ENCODE measurements at places on chromosomes 5 and 9.
A peak's percentile ranks its signal among the peaks of the same experiment; 100 is the strongest.

GRCh38 chr9:90559075-90560073 lies 83.2 kb downstream of the DIRAS2 start:
- no peak for DNase-seq

DNA sequence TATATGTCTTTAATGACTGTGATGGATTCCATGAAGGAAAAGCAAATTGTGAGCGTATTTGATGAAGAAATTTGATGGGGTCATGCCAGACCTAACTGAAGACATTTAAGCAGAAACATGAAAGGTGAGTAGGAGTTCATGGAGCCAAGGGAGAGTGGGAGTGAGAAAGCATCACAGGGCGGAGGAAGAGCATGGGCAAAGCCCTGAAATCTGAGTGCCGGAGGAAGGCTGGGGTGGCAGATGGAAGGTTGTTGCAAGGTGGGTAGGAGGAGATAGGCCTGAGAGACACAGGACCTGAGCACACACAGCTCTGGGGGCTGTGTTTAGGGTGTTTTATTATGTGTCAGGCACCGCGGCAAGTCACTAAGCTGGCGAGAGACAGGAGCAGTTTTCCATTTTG lies 100.3 kb upstream of the SPOCK1 start:
- DNase-seq: no peak

GRCh38 chr5:133610489-133611356 lies 1.6 kb downstream of the FSTL4 start:
- peak; percentile 28 for DNase-seq

DNA sequence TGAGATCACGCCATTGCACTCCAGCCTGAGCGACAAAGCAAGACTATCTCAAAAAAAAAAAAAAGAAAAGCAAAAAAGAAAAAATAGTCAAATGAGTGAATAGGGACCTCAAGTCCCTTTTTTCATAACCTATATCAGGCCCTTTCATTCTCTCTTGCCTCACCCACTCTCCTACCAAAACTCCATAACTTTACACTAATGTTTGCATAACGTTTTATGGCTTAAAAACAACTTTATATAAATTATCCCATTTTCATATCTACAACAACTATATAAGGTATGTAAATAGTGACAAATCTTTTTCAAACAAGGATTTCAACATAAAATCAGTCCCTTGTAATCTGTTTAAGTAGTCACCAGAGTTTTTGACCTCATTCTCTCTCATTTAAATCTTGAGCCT lies 56.9 kb upstream of the PIP5K1B start:
- DNase-seq: no peak

GRCh38 chr9:133702798-133703590 lies 35.2 kb downstream of the SARDH start:
- DNase-seq: no peak

GRCh38 chr5:147465747-147466146 lies 44.1 kb downstream of the DPYSL3 start:
- no peak for DNase-seq

- no peak for DNase-seq
These were observed 849 bp downstream of the RORB start for GRCh38 chr9:74497748-74498620.

DNA sequence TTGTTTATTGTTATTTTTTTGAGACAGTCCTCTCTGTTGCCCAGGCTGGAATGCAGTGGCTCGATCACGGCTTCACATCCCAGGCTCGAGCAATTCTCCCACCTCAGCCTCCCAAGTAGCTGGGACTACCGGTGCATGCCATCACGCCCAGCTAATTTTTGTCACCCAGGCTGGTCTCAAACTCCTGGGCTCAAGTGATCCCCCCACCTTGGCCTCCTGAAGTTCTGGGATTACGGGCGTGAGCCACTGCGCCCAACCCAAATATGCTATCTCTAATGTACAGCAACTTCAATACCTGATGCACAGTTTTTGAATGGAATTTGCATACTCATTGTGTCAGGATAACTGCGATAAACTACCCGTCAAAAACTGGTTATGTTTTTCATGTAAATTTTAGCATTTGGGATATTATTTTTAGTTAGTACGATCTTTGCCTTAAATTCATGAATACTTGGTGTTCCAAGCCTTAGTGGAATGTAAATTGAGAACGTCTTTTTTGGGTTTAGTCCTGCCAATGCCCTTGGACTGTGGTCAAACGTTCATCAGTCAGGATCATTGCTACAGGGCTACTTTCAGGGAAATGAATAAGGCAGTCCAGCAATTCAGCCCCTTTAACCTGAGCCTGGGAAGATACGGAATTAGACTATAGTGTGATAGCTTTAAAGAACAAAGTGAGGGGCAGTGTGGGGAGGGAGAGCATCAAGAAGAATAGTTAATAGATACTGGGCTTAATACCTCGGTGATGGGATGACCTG lies 4.4 kb downstream of the UGCG start:
- no peak for DNase-seq

GRCh38 chr9:90684736-90685135 lies 42.1 kb upstream of the DIRAS2 start:
- DNase-seq: no peak

DNA sequence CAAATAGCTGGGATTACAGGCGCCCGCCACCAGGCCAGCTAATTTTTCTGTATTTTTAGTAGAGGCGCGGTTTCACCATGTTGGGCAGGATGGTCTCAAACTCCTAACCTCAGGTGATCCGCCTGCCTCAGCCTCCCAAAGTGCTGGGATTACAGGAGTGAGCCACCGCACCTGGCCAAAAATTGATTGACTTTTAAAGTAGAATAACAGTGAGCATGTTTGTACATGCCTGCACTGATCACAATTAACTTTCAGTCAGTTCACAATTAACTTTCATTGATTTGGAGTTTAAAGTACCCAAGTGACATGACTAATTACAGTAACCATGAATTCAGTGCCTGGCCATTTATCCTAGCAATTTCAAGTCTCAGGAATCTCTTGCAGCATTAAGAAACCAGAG lies 61.3 kb downstream of the ANKH start:
- DNase-seq: no peak

GRCh38 chr9:112487799-112488340 lies 1.2 kb downstream of the KIAA1958 start:
- DNase-seq: no peak

- no peak for DNase-seq
These were observed 56.1 kb downstream of the ITGA2 start for GRCh38 chr5:53045263-53045662.

DNA sequence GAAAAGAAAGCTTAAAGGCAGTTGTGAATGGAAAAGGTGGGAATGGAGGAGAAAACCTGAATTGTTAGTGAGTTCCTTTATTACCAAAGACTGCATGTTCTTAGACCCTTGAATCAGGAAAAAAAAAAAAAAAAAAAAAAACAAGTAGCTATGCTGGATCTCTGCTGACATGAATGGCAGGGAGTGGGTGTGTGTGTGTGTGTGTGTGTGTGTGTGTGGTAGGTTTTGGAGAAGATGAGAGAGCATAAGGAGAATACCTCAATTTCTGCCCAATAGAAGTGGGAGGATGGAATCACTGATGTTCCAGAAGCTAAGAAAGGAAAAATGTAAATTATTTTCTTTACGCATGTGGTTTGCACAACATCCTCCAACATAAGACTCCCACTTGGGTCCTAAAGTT lies 25.5 kb upstream of the NR4A3 start:
- DNase-seq: no peak

DNA sequence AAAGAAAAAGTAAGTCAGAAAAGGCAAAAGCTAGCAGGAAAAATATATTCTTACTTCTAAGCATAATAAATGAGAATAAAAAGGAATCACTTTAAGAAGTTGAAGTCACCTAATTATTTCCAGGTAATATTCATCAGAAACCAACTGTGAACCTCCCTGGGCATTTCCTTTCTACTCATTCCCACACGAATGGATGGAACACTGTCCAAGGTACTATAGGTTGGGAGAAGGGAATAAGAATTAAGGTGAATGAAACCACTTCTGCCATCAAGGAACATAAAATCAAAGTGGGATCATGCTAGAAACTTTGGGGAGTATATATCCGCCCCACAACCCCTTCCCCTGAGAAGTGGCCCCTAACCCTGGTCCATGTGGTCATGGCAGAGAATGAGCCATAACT lies 41.6 kb downstream of the PRELID2 start:
- DNase-seq: no peak

DNA sequence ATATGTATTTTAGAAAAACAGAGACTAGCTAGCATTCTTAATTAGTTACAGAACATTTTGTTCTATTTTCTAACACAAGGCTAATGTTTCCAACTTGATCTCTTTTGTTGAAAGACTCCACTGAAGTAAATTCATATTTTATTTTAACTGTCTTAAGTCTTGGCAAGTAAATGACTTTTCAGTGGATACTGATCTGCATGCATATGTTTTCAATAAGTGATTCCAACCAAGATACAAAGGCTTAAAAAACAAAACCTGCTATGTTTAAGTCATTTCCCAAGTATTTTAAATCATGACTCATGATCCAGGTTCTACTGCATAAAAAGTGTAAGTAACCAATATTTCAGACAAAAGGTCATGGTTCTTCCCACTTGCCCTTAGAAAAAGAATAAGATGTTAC lies 5.7 kb downstream of the CDO1 start:
- DNase-seq: no peak

GRCh38 chr5:37757980-37758582 lies 81.8 kb downstream of the GDNF start:
- DNase-seq: no peak

DNA sequence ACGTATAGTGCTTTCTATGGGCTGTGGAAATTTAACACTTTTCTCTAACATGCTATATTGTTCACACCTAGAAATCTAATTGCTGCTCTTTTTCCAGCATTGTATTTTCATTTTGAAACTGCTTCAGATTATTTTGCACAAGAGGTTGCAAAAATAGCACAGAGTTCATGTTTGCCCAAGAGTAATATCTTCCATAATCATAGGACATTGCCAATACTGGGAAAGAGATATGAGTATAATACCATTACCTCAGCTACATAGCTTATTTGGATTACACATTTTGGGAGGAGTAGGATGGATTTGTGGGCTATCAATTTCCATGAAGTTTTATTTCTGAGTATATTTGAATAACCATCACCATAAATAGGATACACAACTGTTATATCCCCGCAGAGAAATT lies 717.1 kb downstream of the CDH9 start:
- no peak for DNase-seq

DNA sequence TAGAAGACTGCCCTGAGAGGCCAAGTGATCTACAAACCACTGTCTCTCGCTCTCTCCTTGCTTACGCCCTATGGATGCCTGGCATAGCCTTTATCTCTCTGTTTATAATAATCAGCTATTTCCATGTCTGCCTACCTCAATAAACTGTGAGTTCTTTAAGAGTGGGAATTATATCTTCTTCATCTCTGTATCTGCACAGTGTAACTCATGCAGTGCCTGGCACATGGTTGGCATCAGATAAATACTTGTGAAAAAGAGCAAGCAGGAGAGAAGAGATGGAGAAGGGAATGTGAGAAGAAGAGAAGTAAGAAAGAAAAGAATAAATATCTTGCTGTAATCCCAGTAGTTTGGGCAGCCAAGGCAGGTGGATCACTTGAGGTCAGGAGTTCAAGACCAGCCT lies 94.6 kb upstream of the TNPO1 start:
- DNase-seq: no peak

DNA sequence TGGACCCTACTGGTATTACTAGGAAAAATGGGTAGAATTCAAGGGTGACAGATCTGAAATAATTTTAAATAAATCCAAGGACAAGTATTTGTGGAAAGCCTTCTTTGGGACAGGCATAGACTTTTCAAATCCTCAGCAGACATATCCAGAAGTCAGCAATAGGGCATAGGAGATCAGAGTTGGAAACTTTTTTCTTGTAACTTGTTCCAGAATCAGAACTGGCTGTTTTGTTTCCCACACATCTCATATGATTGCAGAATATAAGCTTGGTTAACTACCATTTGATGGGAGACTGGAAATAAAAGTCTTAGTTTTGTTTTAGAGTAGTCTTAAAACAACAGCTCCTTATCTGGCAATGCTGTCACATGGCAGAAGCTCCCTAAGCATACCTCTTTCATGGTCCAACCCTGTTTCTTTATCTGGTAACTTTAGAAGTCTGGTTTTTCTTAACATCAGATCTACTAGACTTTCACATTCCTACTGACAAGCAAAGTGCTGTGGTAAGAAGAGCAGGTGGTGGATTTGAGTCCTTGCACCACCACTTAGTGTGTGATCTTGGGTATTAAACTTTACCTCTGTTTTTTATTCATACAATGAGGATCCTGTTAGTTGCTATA lies 25.1 kb downstream of the XRCC4 start:
- DNase-seq: no peak

- DNase-seq: no peak
These were observed 147.0 kb upstream of the ZNF366 start for GRCh38 chr5:72654231-72654630.

DNA sequence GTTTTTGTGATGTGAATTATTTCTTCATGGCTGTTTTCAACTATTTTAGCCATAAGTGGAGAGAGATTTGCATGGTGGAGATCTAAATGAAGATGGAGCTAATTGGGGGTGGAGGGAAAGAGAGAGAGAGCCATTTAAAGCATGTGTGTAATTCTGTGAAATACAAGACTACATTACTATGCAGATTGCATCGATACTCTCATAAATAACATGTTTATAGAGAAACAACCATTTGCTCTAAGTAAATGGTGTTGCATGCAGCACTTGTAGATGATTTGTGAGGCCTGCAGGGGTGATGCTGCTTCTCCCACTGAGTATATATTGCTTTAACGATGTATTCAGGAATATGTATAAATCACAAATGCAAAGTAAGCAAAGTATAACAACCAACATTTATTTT lies 270.2 kb upstream of the RIOK2 start:
- no peak for DNase-seq

GRCh38 chr9:70257991-70258691 lies 637 bp upstream of the SMC5 start:
- DNase-seq: peak; percentile 39

GRCh38 chr5:45772402-45772801 lies 76.2 kb upstream of the HCN1 start:
- no peak for DNase-seq

DNA sequence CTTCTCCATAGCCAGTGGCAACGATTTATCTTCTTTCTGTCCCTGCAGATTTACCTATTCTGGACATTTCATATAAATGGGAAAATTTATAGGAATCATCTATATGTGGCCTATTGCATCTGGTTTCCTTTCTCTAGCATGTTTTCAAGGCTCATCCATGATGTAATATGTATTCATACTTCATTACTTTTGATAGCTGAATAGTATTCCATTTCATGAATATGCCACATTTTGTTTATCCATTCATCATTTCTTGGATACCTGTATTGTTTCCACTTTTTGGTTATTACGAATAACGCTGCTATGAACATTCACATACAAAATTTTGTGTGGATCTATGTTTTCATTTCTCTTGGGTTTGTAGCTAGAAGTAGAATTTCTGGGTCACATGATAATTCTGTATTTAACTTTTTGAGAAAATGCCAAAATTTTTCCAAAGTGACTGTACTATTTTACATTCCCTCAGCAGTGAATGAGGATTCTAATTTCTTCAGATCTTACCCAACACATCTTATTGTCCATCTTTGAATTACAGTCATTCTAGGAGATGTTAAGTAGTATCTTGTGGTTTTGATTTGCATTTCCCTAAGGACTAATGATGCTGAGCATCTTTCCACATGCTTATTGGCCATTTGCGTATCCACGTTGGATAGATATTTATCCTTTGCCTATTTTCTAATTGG lies 3.6 kb downstream of the IARS1 start:
- no peak for DNase-seq
